Activated T-helper 2 cell treated with anti-CD3 and anti-CD28 coated beads, Interferon-gamma antibody, Interleukin-2, Interleukin-4, amounts not matched to agents 10 μg/mL and 5 μg/mL and 100 μg/mL, durations not matched to agents 14 hours and 24 hours and 36 hours (primary cell): ENCODE measurements at places on chromosomes 12 and 14. TPM values are rescaled to one million over a fixed set of nuclear protein-coding genes. Genes with fewer than 3 reads are reported as not detected.

Gene HOXC10
- total RNA-seq = not detected in 2 replicates

Gene KCNA1
- total RNA-seq = not detected in 2 replicates

Gene NUP37
- 93.1 and 93.9 TPM in 2 replicates for total RNA-seq

- DNase-seq = no peak
Measured at GRCh38 chr12:23750923-23751322, 198.5 kb downstream of the SOX5 start.

GRCh38 chr12:8697120-8697475, 693 bp upstream of the RIMKLB start:
- no peak for DNase-seq

- DNase-seq = no peak
Measured at GRCh38 chr12:127723251-127723650, 543.7 kb upstream of the TMEM132C start.

- DNase-seq = no peak
Measured at GRCh38 chr14:20730891-20731290, 14.8 kb upstream of the EDDM3A start.

GRCh38 chr12:45458238-45458637, 242.3 kb downstream of the ANO6 start:
- no peak for DNase-seq

GRCh38 chr12:118190266-118190665, 54.3 kb downstream of the PEBP1 start:
- DNase-seq = no peak

GRCh38 chr12:13609894-13610679, 371.3 kb downstream of the GRIN2B start:
- no peak for DNase-seq

DNA sequence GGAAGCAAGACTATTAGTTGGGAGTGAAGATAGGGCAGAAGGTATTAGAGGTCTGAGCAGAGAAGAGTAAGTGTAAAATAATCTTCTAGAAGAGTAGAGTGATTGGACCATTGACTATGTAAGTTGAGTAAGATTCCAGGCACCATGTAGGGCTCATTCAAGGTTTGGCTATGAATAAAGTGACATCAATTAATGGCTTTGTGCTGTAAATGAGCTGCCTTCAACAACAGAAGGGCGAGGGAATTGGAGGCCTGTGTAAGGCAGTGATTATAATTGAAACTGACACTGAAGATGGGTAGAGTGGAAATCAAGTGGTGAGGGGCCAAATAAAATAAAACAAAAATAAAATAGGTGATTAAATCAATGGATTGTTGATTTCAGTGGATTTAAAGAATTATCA, 26.4 kb downstream of the PTPRQ start:
- DNase-seq = no peak

DNA sequence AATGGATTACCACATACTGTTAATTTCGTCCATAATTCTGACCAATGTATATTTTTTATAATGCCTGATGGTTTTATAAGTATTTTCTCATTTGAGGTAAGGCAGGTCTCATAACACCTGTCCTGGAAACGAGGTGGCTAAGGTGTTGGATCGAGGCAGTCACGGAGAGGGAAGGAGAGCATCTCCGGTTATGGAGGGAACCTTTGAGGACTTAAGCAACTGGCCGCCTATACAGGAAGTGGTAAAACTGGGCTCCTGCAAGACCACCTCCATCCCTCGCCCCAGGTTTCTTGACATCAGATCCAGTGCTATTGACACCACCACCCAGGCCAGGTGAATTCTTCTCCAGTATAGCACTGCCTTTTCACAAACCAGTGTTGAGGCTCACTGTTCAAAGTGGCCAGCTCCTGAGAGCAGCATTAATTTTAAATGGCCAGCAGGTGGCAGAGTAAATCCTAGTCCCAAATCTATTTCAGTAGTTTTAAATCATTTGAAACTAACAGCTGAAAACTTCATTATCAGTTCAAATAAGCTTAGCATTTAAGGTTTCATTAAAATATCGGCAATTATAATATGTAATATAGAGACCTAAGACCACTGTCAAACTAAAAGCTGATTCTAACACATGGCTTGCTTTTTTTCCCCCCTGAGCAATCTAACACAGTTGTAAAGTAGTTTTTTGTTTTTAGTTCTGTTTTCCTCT, 100.8 kb downstream of the PPM1A start:
- no peak for DNase-seq

- no peak for DNase-seq
Measured at GRCh38 chr12:128367961-128368360, 101.0 kb downstream of the TMEM132C start.
